ENCODE measurements at places on chromosomes 1 and 21.
A peak's percentile ranks its signal among the peaks of the same experiment; 100 is the strongest.

DNA sequence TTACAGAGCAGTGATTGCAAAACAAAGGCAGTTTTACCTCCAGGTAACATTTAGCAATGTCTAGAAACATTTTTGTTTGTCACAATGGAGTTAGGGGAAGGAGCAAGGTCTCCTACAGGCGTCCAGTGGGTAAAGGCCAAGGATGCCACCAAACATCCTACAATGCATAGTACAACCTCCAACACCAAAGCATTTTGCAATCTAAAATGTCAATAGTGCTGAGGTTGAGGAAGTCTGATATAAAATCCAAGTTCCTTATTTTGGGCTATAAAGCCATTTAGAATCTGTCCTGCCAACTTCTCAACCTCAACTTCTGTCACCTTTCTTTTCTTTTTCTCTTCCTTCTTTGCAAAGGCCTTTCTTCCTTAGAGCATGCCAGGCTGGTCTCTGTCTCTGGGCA, 111.2 kb downstream of the FASLG start:
- no peak for DNase-seq

- no peak for DNase-seq
Observed at GRCh38 chr1:114195819-114196218, 42.1 kb upstream of the SYT6 start.

GRCh38 chr1:221683681-221684080, 58.2 kb downstream of the DUSP10 start:
- no peak for DNase-seq

DNA sequence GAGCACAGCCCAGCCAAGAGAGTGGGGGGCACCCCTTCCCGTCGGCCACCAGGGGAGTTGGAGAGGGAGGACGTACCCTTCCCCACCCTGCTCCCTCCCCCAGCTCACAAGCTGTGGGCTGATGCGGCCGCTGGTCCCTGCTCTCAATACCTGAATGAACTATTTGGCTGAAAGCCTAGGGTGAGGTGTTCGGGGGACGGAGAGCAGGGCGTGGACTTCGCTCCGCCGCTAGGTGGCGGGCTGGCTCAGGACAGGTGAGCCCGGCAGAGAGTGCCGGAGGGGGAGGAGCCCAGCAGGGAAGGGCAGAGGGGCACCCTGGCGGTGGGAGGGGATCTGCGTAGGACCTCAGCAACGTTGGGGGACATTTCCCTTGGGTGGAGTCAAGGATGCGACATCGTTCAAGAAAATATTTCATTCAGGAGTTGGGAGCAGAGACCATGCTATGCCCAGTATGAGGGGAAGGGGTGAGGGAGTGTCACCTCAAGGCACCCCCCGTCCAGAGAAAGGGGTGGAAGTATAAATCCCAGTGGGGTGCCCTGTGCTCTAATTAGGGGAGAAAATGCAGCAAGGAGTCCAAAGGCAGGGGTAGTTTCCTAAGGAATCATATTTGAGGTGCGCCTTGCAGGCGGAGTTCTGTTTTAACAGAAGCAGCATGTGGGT, 12.0 kb upstream of the RHBG start:
- DNase-seq, result no peak

GRCh38 chr1:75838079-75838478, 41.4 kb downstream of the MSH4 start:
- DNase-seq, result no peak

DNA sequence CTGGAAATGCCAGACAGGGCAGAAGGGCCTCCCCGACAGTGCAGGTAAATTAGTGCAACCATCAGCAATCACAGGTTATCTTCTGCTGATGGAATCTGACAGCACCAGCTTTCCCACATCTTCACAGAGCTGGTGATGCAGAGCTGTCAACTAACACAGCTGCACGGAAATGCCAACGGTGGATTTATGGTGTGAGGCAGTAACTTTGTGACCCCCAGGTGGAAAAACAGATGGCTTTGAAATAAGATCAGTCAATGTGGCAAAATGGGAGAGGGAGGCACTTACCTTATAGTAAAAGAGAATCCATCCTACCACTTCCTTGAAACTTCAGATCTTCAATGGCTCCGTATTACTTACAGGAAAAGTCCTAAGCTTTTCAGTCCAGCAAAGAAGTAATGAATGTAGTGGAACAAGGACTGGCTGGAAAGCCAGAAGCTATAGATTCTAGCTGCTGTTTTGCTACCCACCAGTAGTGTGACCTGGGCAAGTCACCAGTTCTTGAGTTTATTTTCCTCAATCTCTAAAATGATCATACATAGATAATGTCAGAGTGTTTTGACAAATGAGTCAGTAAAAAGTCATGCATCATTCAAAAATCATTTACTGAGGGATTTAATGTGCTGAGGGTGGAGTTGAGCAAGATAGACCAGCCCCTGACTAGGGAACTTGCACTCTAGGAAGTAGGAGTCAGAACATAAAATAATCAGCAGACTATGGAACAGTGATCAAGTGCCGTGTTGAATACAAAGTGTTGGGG, 245.7 kb upstream of the JUN start:
- DNase-seq, result no peak

DNA sequence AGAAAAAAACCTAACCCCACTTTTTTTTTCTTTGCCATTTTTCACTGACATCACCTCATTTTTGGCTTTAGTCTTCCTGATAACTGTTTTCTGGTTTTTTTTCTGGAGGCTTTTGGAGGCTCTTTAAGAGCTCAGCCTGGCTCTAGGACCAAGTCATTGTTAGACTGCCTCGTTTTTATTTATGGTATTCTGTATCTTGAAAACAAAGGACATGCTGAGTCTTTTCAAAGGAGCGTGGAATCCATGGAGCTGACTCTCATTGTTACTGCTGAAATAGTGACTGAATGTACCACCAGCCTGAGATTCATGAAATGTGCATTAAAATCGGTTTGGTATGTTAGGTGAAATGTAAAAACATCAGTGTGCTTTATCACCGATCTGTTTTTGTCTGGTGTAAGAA, 28.0 kb downstream of the RASAL2 start:
- DNase-seq, result no peak

GRCh38 chr1:203600782-203601513, 25.7 kb upstream of the ATP2B4 start:
- no peak for DNase-seq

- DNase-seq, result no peak
Observed at GRCh38 chr1:31647106-31647505, 2.4 kb upstream of the PEF1 start.

GRCh38 chr1:113875714-113876113, 4.2 kb upstream of the PTPN22 start:
- no peak for DNase-seq

DNA sequence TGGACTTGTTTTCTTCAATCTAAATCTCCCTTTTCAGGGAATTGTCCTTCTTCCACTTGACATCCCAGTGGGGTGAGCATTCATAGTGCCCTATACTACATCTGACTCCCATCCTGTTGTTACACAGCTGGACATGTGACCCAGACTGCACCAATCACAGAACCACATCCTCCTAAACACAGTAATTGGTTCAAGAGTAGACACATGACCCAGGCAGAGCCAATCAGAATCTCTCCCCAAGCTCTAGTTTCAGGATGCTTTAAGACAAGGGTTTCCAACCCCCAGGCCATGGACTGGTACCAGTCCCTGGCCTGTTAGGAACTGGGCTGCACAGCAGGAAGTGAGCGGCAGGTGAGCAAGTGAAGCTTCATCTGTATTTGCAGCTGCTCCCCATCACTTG, 5.6 kb upstream of the DDOST start:
- DNase-seq, result no peak

- peak; percentile 97 for DNase-seq
Observed at GRCh38 chr21:33402001-33402979, 923 bp upstream of the IFNGR2 start.

DNA sequence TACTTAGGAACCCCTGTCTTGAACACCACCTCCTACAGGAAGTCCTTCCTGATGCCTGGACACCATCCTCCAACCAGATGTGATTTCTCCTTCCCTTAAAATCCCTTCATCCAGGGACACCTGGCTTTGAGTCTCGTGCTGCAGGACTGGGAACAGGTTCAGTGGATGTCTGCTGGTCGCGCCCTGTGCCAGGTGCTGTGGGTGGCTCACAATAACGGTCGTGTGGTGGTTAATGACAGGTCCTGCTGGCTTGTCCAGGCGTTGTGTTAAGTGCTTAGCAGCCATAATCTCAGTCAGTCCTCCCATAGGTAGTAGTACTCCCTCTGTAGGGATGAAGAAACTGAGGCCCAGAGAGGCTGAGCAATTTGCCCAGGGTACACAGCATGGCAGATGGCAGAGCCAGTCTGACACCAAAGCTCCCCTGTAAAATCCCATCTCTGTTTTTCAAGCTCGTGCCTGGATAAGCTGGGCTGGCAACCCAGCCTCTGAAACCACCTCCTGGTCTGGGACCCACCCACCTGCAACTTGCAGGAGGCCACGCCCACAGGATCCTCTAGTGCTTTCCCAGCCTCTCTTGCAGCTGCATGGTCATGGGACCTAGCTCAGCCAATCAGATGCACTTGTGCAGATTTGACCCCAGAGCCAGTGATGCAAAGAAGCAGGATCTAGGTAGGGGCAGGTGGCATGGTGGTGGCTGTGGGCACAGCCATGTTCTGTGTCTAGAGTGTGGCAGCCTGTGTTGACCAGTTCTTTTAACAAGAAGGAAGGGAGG, 106.0 kb upstream of the IFFO2 start:
- no peak for DNase-seq

DNA sequence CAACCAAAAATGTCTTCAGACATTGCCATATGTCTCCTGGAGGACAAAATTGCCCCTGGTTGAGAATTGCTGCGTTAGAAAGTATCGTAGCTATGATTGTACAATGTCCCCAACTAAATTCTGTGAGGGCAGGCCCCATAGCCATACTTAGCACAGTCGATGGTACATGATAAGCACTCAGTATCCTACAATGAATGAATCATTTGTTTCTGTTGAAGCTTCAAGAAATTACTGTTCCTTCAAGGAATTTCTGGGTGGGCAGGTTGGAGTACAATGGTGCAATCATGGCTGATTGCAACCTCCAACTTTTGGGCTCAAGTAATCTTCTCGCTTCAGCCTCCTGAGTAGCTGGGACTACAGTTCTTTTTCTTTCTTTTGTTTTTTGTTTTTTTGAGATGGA, 4.7 kb downstream of the CAP1 start:
- no peak for DNase-seq

- no peak for DNase-seq
Observed at GRCh38 chr21:33989440-33989839, 73.8 kb upstream of the ATP5PO start.
